A673 (cell line): ENCODE measurements at places on chromosomes 7 and 10. TPM values are rescaled to one million over a fixed set of nuclear protein-coding genes. Genes with fewer than 3 reads are reported as not detected.

The ELN gene
- 47.6 and 65.9 TPM in 2 replicates for total RNA-seq

The ACTL6B gene
- total RNA-seq = 0.31 TPM in 1 of 2 replicates, not detected in the other

The GIMAP1 gene
- total RNA-seq = not detected in 2 replicates

The WDR37 gene
- total RNA-seq = 12.6 and 15.5 TPM in 2 replicates

DNA sequence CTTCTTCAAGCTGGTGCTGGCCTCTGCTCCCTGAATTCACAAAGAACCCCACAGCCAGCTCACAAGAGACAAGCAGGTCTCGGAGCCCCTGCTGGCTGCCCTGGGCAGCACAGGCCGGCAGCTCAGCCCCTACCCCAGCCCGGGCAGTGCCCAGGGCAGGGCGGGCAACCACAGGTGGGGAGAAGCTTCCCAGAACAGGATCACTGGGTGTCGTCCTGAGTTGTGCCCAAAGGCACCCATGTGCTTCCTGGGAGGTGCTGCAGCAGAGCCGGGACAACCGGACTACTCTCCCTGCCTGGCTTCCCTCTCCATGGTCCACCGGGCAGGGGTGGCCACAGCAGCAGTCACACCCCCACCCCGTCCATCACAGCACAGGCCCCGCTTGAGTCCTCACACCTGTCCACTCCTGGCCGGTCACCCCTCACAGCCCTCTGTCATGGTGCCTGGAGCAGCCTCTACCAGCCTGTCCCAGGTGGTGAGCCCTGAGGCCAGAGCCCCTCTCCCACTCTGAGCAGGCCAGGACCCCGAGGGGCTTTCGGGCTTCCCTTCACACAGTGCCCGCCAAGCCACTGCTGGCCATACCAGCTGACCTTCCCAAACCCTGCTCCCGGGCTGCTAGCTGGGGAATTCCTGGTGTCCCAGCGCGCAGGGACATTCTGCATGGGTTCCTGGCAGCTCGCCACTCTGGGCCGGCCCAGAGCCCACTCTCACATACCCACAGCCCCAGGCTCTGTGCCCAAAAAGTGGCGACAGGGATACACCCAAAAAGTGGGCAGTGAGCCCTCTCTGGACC lies 3.1 kb downstream of the RASGEF1A start:
- H3K4me1 ChIP-seq = no peaks in the 10 kb centered on the region
- H3K4me3 ChIP-seq = no peak overlapping the region
- H3K27ac ChIP-seq = no peak overlapping the region
- H3K27me3 ChIP-seq = peaks cover 51% of the 10 kb centered on the region

GRCh38 chr10:79406683-79407422 lies 38.6 kb downstream of the ZCCHC24 start:
- H3K4me1 ChIP-seq = peaks cover 32% of the 10 kb centered on the region
- no peaks in the 10 kb centered on the region for H3K36me3 ChIP-seq
- no peak for DNase-seq
- peak overlapping the region; percentile 30 for H3K27ac ChIP-seq

DNA sequence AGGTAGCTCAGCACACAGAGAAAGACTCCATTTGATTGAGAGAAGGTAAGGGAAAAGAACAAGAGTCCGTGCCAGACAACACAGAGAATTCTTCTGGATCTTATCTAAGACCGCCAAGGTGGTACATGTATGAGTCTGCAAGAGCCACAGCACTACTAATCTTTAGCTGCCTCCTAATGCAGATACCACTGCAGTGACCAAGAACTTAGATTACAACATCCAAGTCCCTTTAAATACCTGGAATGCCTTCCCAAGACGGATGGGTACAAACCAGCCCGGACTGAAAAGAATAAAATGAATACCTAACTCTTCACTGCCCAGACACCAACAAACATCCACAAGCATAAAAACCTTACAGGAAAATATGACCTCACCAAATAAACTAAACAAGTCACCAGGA lies 33.3 kb downstream of the TFEC start:
- no peak for DNase-seq
- H3K36me3 ChIP-seq = no peaks in the 10 kb centered on the region
- H3K27ac ChIP-seq = no peak overlapping the region
- no peaks in the 10 kb centered on the region for H3K4me1 ChIP-seq
- no peak overlapping the region for H3K4me3 ChIP-seq

DNA sequence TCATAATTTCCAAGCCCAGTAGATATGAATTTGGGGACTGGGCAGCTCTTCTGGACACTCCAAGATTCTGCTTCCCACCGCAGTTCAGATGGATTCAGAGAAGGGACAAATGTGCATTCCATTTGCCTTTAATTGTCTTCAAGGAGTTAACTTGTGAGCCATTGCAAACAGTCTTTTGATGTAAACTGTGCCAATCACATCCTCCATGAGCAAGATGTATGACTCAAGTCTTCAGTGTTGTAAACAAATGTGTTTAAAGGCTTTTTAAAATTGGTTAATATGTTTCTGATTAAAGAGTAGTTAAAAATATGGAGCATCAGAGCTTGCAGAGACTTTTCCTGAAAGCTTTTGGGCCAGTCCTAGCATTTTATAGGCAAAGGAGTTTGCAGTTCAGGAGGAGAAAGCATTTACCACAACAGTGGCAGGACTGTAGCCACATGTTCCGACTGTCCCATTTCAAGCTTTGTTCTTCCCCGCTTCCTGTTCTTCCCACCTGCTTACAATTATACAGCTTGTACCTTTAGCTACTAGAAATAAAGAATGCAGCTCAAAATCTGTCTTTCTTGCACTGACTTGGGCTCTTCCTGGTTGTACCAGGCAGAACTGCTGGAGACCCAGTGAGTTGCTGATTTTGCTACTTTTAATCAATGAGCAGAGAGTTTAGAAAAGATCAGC lies 6.2 kb downstream of the SLC18A2 start:
- H3K27me3 ChIP-seq = peaks cover 74% of the 10 kb centered on the region
- H3K36me3 ChIP-seq = no peaks in the 10 kb centered on the region
- H3K4me1 ChIP-seq = no peaks in the 10 kb centered on the region
- no peak overlapping the region for H3K27ac ChIP-seq

DNA sequence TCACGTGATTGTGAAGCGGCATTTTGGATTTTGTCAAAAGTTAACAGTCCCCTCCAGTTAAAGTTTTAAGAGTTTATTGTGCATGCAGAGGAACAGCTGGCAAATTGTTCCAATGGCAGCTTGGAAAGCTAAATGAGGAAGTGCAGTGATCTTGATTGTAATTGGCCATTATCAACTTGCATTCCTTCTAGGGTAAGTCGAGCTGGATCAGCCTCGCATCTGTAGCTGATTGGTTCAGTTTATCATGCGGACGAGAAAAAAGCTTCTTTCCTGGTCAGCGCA lies 566 bp downstream of the ZNF789 start:
- peak overlapping the region; percentile 82 for H3K27ac ChIP-seq
- peak; percentile 63 for DNase-seq
- peaks cover 7% of the 10 kb centered on the region for H3K4me1 ChIP-seq
- H3K36me3 ChIP-seq = peaks cover 7% of the 10 kb centered on the region

DNA sequence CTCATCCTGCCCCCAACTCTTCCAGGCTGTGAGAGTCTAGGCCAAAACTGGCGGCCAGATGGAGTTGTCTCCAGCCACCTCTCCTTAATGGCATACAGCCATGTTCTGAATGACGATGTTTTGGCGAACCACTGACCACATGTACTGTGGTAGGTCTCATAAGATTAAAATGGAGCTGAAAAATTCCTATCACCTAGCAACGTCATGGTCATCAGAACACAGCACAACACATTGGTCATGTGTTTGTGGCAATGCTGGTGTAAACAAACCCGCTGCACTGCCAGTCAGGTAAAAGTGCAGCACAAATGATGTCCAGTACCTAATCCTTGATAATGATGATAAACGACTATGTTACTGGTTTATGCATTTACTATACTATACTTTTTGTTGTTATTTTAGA lies 290.0 kb upstream of the MKI67 start:
- no peak overlapping the region for H3K4me3 ChIP-seq
- H3K27ac ChIP-seq = no peak overlapping the region
- no peaks in the 10 kb centered on the region for H3K4me1 ChIP-seq

- H3K4me1 ChIP-seq = peaks cover 34% of the 10 kb centered on the region
- no peak for DNase-seq
- no peak overlapping the region for H3K27ac ChIP-seq
- H3K36me3 ChIP-seq = no peaks in the 10 kb centered on the region
- H3K27me3 ChIP-seq = no peaks in the 10 kb centered on the region
- H3K4me3 ChIP-seq = no peak overlapping the region
Observed at GRCh38 chr10:24950439-24950838, 2.0 kb downstream of the PRTFDC1 start.

GRCh38 chr10:83333566-83333965 lies 805.7 kb upstream of the GHITM start:
- H3K27ac ChIP-seq = no peak overlapping the region
- H3K4me3 ChIP-seq = no peak overlapping the region
- no peaks in the 10 kb centered on the region for H3K36me3 ChIP-seq

DNA sequence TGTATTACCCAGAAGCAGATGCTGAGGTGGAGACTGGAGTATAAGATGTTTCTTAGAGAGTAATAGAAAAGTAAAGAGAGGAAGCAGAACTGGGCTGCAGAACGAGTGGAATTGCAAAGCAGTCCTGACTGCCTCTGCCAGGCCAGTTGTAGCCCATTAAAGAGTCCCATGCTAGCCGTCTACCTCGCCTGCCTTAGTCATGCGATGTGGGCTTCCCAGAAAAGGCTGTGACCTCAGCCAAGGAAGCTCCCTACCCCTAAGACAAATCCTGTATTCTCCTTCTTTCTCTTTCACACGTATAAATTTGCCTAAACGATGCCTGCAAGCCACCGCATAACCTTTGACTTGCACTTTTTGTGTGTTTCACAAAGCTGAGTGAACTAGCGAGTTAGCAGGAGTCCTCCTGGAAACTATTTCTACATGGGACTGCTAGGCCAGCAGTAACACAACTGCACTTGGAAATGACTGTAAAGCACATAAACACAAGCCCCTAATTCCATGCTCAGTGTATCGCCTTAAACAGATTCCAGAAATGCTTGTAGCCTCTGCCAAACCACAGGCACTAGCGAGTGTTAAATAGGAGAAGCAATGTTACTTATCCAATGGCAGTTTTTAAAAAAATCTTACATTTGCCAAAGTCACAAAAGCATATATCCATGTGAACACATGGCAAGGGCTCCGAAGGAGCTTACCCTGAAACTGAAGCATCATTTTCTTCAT lies 47.4 kb upstream of the GNAI1 start:
- H3K27me3 ChIP-seq = no peaks in the 10 kb centered on the region
- H3K27ac ChIP-seq = no peak overlapping the region
- peak; percentile 42 for DNase-seq
- no peaks in the 10 kb centered on the region for H3K36me3 ChIP-seq
- H3K4me3 ChIP-seq = no peak overlapping the region

DNA sequence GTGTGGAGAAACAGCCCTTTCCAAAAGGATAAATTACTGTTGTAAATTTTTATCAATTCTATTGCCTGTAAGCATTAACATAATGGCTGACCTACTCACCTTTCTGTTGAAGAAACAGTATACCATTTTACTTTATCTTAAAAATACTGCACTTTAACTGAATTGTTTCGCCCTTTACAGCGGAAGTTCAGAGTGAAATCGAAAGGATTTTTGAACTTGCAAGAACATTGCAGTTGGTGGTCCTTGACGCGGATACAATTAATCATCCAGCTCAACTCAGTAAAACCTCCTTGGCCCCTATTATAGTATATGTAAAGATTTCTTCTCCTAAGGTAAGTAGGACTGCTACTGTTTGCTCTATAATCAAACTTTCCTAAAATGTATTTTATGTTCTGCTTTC lies 117.5 kb downstream of the NSUN6 start:
- H3K36me3 ChIP-seq = peaks cover 38% of the 10 kb centered on the region
- no peak overlapping the region for H3K4me3 ChIP-seq
- no peaks in the 10 kb centered on the region for H3K4me1 ChIP-seq

GRCh38 chr7:105210721-105211205 lies 178.0 kb downstream of the SRPK2 start:
- no peak overlapping the region for H3K4me3 ChIP-seq
- no peak overlapping the region for H3K27ac ChIP-seq
